ENCODE measurements at places on chromosomes 6 and 20.

DNA sequence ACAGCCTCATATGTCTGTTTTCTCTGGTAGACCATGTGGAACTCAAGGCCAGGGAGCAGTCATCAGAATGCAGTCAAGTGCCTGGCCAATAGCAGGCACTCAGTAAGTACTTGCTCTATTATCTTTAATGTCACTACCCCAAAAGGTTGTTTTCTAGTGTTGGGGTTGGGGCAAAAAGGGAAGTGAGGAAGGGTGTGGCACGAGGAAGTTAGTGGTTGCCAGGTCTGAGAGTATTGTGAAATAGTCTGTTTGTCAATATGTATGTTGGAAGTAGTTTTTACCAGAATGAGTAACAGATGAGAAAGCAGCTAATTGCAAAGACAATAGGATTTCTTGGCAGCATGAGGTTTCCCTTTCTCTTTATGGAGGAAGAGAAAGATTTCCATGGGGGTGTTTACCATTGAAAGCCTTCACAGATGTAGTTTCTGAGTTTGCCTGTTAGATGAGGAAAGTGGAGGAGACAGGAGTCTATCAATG, 59.5 kb upstream of the ARMH2 start:
- DNase-seq = no peak

DNA sequence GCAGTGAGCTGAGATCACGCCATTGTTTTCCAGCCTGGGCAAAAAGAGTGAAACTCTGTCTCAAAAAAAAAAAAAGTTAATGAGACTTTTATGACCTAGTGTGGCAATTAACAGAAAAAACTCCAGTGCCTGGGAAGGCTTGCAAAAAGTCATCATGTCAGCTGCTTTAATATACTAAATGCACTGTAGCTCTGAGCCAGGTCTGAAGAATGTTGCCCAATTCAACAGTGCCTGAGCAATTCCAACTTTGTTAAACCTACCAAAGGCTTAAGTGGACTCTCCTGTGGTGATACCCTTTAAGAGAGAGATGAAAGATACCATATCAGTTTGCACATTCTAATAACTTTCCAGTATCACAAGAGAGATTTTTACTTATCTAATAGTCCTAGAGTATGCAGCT, 6.5 kb upstream of the ROS1 start:
- DNase-seq = no peak

GRCh38 chr6:160930547-160931377, 60.8 kb upstream of the MAP3K4 start:
- peak; percentile 56 for DNase-seq

DNA sequence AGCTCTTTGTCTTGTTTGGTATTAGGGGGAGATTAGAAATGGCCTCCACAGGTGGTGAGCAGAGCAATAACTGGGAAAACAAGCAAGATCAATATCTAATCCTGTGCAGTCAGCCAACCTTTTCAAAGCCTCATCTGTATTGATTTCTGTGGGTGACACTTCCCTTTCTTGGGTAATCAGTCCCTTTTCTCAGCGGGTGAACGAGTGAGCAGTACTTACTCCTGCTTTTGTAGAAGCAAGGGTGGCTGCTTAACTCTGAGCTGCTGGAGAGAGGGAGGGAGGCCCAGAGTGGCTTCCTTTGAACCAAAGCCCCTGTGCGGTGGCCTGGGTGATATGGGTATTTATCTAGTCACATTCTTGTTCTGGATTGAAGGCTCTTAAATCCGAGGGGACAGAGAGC, 254.8 kb upstream of the CHD6 start:
- no peak for DNase-seq

DNA sequence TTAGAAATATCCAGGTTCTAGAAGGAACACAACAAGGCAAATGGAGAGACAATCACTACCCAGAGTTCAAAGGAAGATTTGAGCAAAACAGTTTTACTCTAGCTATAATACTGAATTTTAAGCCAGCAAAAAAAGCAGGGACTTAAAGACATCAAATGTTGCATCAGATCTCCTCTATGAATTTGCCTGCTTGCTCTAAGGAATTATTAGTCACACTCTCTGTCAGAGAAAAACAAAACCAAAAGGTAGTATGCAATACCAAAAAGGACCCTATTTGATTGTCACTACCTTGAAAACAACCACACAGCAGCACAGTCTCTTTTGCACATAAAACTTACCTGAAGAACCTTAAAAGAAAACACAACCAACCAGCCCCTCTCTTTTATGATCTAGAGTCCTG, 46.3 kb downstream of the BTBD9 start:
- no peak for DNase-seq

GRCh38 chr20:20802328-20802727, 89.9 kb upstream of the RALGAPA2 start:
- DNase-seq = no peak

GRCh38 chr6:116459927-116460326, 1.2 kb upstream of the CALHM6 start:
- no peak for DNase-seq

DNA sequence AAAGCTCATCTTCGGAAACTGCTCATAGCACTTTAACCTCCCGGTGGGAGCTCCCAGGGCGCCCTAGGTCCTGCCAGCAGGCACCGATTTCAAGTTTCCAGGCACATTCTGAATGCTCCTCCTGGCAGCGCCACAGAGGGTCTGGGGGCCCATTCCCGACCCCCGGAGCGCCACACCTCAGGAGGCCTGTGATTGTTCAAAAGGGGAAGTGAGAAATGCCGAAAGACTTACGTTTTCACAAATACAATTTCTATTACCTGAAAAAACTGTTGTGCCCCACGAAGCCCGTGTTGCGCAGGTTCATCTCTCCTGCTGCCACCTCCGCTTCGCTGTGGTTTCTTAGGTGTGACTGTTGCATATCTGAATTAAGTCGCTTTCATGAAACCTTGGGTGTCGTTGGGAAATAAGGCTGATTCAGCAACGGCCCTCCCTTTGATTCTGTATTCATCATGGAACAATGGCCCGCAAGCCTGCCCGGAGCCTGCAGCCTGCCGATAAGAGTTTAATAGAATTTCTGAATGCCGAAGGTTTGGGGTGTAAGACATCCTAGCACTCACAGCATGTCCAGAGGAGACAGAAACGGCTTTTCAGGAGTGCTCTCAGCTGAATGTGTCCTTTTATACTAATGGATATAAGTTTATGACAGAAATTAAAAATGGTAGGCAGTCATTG, 1.9 kb upstream of the MYT1 start:
- no peak for DNase-seq

DNA sequence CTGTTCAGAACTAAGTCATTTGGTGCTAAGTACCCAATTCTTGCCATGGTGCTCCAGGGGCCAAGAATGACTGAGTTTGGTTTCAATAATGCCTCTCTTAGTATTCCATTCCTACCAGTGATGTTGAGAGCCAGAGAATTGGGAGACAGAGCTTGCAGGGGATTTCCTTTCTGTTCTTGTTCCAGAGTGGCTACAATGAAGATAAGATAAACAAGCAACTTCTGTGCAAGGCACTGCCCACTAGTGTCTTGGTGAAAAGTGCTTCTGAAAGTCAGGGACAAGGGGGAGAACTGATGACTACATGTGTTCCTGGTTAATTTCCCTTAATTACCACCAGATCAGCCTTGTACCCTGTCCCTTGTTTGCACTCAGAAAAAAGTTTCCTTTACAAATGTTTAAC, 421.6 kb downstream of the BCKDHB start:
- DNase-seq = no peak

DNA sequence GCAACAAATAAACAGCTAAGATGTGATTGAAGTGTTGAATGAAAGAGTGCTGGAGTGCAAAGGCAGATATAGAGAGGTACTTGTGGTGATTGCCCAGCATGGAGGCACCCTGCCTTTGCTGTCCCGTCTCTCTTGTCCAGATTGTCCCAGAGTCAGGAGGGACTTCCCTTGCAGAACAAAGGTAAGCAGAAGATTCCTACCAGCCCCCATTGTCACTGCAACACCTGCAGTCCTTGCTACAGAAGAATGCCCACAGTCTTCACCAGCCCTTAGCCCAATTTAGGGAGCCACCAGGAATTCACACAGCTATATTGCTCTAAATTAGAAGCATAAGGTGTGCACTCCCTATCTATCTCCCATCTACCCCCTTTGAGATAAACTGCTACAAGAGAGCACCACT, 491.8 kb downstream of the KIF16B start:
- DNase-seq = no peak

DNA sequence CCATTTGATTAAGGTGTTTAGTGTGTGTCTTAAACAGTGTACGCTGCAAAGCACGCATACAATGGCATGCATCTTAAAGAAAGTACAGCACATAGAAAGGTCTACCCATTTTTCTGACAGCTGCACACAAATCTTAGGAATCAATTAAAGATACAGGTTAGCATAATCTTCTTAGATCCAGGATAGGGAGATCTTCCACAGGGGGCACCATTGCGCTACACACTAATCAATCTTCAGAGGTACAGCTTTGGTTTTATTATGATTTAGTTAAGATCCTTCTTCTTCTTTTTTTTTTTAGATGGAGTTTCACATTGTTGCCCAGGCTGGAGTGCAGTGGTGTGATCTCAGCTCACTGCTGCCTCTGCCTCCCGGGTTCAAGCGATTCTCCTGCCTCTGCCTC, 63.7 kb upstream of the BEND3 start:
- DNase-seq = no peak

GRCh38 chr6:18101873-18102272, 20.6 kb downstream of the NHLRC1 start:
- DNase-seq = no peak

DNA sequence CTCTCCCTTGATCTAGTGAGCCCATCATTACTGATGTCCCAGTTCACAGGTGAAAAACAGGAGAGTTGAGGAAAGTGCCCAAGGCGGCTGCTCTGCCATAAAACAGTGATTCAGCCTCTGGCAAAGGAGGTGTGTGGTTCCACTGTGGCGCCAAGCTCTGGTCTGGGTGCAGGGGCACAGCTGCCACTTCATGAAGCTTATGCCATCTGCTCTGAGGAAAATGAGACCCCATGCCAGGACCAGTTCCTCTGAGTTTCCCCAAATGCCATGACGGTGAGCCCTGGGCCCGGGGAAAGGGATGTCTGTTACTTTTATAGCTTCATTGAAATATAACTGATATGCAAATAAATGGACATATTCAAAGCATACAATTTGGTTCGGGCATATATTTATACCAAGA, 33.7 kb upstream of the ZBP1 start:
- DNase-seq = no peak

GRCh38 chr6:127100510-127101140, 17.8 kb upstream of the RSPO3 start:
- no peak for DNase-seq

DNA sequence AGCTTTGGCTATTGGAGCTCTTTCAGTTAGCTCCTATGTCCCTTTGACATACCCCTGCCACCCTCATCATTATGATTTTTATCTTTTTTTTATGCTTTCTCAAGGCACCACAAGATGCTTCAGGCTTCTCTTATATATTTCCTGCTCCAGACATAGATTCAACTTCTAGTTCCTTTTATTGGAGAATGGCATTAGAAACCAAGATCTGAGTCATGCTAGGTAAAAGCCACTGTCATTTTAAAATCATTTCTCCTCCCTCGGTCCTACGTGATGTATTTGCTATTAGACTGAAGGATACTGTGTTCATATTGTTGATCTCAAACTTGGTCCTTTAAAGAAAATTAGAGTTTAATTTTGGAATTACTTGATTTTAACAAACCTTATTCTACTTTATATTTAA, 8.3 kb downstream of the TENT5A start:
- no peak for DNase-seq

GRCh38 chr6:136405420-136406029, 115.9 kb upstream of the BCLAF1 start:
- no peak for DNase-seq

DNA sequence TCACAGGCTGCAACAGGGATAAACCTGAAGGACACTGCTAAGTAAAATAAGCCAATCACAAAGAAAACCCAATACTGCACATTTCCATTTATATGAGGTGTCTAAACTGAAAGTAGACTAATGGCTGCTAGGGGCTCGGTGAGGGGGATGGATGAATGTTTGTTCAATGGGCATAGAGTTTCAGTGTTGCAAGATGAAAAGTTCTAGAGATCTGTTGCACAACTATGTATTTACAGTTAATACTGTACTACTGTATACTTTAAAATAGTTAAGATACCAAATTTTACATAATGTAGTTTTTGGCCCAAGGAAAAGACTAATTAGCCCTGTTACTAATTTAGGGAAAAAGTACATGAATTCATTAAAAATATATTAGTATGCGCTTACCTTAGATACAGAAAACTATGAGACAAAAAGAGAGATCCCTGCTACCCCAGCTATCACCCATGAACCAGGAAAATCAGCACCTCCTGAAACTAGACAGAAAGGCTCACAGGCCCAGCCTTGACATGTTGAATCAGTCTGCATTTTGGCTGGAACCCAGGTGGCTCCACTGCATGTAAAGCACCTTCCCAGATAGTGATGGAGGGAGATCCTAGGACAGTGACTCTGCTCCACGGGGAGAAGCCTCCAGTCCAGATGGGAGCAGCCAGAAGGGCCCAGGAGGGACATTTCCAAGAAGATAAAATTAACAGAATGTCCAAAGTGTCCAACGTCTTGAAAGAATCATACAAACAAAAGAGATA, 16.1 kb downstream of the HLA-F start:
- no peak for DNase-seq

DNA sequence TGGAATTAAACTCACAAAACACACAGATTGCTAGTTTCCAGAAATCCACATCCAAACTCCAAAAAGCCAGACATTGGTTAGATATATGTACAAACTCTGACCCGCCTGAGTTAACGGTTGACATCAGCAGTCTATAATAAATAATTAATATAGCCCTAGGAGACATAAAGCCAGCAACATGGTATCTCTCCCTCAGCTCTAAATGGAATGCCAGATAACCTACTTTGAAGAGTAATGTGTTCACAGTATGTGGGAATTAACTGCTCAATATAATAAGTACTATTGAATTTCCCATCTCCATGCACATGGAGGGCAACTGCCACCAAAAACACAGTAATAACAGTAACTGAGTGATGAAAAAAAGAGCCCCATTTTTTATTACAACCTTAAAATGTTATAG, 383.2 kb downstream of the CD83 start:
- no peak for DNase-seq

DNA sequence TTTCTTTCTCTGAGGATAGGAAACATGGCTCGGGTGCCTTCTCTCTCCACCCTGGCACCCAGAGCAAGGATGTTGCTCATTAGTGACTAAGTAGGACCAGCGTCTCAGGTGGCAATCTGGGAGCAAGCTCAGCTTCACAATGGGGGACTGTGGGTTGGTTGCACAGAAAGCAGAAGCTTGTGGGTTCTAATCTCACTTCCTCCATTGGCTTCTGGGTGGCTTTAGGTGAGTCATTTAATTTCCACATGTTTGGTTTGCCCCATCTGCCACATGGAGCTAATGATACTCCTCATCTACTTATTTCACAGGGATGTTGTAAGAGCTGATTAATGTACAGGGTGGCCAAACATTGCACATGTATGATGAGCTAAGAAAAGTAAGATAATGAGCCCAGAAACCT, 54.8 kb upstream of the AKIRIN2 start:
- no peak for DNase-seq

- no peak for DNase-seq
Observed at GRCh38 chr6:56640374-56640773, 2.3 kb downstream of the DST start.

GRCh38 chr6:55016261-55016660, 158.1 kb upstream of the HCRTR2 start:
- no peak for DNase-seq

All from GOT3 (cell line).